T-helper 17 cell (primary cell): ENCODE measurements at places on chromosomes 2 and 18. TPM values are rescaled to one million over a fixed set of nuclear protein-coding genes. Genes with fewer than 3 reads are reported as not detected.

Gene SYT4
- total RNA-seq: 0.42 TPM

Gene BUB1
- total RNA-seq: 3.2 TPM

- DNase-seq: no peak
These were observed 46.7 kb downstream of the REEP1 start for GRCh38 chr2:86290596-86291327.

- DNase-seq: no peak
These were observed 1376.4 kb upstream of the CRIM1 start for GRCh38 chr2:34979148-34979547.

Gene EVA1A
- not detected for total RNA-seq

Gene RNF181
- 43.3 TPM for total RNA-seq

DNA sequence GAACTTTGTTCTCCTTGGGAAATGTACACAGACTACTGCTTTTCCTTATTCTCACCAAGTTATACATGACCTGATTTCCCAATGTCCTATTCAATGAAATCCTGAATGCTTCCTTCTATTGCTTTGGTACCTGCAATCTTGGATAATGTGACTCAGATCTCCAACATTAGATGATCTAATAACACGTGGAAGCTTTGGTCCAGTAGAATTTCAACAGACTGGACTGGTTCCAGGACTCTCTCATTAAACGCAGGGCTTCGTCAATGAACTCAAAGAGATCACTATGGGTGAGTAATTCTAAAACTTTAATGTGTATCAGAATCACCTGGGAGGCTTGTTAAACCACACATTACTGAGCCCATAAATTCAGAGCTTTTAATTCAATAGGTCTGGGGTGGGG is 413.6 kb upstream of the KCNH7 start:
- no peak for DNase-seq

Gene DPYSL5
- not detected for total RNA-seq

Gene C2orf15
- total RNA-seq: 2.4 TPM

DNA sequence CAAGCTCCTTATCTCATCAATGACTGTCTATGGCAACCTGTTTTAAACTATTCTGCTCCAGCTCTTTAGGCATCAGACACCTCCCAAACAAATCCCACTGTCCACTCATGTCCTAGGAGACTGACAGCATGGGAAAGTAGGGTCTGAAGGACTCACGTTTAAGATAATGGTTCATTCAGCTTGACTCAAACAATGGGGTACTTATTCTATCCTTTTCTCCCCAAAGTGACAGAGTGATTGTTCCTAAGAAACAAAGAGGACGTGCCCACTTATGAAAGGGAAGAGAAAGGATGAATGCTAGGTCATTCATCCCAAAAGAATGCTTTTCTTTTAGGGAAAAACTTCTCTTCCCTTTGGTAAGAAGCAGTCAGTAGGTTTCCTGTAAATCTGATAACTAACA is 41.9 kb downstream of the ALK start:
- no peak for DNase-seq

DNA sequence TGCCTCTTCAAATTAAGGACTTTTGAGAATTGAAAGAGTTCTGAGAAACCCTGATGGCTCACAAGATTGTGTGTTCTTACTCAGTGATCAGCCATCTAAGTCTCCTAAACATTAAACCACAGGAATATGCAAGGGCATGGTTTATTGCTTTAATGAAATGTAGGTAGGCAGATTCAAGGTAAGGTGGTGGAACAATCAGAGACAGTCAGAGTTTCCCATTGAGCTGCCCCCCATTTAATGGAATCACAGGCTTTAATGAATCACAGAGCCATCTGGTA is 107.8 kb upstream of the LRATD1 start:
- DNase-seq: no peak

Gene VPS54
- total RNA-seq: 10.6 TPM

GRCh38 chr2:240784629-240785423 is 35.2 kb downstream of the KIF1A start:
- no peak for DNase-seq

DNA sequence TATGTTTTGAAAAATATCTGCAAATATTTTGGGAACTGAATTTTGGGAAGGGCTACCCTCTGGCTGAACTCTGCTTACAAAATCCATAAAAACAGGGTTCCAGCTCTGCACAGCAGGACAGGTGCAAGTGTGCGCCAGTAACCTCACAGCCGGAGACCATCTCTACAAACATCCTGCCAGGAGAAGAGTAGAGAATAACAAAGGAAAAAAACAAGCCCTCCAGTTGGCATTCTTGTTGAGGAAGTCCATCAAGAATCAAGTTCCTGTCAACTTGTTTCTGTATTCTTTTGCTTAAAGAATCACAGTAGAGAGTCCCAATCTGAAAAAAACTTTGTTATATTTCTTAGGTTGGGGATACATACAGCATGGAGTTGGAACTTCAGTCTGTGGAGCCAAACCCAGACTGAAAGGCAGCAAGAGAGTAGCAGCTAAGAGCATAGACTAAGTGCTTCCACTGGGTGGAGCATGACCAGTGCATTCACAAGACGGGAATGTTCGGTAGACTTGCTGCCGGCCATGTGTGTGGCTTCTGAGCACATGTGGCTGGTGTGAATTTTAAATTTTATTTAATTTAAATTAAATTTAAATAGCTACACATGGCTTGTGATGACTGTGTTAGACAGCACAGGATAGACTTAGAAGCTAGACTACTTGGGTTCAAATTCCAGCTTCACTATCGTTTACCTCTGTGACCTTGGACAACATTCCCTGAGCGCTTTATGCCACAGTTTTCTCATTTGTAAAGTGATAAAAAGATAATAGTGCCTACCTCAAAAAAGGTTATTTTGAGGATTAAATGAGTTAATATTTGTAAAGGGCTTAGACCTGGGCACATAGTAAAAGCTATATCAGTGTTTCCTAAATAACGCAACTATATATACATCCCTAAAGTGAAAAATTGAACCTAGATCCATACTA is 41.9 kb downstream of the SPTBN1 start:
- no peak for DNase-seq

- no peak for DNase-seq
These were observed 37.9 kb downstream of the CREB1 start for GRCh38 chr2:207567671-207568070.

GRCh38 chr2:226208726-226209125 is 590.9 kb downstream of the IRS1 start:
- DNase-seq: no peak

DNA sequence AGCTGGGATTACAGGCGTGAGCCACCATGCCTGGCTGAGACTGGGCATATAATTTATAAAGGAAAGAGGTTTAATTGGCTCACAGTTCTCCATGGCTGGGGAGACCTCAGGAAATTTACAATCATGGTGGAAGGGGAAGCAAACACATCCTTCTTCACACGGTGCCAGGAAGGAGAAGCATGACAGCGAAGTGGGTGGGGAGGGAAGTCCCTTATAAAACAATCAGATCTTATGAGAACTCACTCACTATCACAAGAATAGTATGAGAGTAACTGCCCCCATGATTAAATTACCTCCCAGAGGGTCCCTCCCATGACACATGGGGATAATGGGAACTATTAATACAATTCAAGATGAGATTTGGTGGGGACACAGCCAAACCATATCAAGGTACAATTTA is 7.8 kb upstream of the LCLAT1 start:
- DNase-seq: no peak

GRCh38 chr18:78751664-78752063 is 228.0 kb upstream of the SALL3 start:
- no peak for DNase-seq

- no peak for DNase-seq
These were observed 122.1 kb downstream of the SH3BP4 start for GRCh38 chr2:235073868-235074413.

DNA sequence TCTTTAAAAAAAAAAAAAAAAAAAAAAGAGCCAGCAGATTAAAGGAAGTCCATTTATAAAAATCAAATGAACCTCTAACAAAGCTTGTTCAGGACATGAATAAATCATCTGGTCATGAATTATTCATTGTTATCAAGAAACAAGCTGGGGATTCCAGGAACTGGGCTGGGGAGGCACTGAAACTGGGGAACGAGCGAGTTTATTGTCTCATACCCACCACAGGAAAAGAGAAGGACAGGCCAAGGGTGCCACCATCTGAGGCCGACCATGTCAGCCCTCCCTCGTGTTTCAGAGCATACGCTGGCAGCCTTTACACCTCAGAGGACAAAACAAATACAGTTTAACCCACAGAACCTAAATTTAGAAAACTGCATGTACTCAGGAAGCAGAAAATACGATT is 164.2 kb downstream of the VWC2L start:
- no peak for DNase-seq

GRCh38 chr2:102033031-102033749 is 41.4 kb downstream of the IL1R2 start:
- no peak for DNase-seq

Gene SLC9A4
- 0.18 TPM for total RNA-seq

GRCh38 chr2:59752071-59752470 is 801.4 kb downstream of the BCL11A start:
- no peak for DNase-seq

DNA sequence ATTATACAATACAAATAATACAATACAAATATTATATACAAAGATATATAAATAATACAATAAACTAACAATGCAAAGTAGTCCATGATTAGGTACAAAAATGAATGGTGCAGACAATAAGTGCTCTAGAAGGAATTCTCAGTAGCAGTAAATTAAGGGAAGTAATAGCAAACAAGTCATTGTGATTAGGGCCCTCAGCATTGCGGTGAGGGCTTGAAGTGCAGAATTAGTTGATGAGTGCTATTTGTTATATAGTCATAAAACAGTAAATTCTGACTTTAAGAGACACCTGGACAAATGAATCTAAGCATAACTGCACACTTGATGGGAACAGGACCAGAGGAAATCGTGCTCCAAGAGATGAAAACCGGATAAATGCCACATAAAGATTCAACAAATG is 74.9 kb downstream of the ANKRD44 start:
- DNase-seq: no peak

GRCh38 chr2:228048838-228049490 is 132.5 kb downstream of the SPHKAP start:
- DNase-seq: no peak

Gene SLC40A1
- total RNA-seq: 92.7 TPM

DNA sequence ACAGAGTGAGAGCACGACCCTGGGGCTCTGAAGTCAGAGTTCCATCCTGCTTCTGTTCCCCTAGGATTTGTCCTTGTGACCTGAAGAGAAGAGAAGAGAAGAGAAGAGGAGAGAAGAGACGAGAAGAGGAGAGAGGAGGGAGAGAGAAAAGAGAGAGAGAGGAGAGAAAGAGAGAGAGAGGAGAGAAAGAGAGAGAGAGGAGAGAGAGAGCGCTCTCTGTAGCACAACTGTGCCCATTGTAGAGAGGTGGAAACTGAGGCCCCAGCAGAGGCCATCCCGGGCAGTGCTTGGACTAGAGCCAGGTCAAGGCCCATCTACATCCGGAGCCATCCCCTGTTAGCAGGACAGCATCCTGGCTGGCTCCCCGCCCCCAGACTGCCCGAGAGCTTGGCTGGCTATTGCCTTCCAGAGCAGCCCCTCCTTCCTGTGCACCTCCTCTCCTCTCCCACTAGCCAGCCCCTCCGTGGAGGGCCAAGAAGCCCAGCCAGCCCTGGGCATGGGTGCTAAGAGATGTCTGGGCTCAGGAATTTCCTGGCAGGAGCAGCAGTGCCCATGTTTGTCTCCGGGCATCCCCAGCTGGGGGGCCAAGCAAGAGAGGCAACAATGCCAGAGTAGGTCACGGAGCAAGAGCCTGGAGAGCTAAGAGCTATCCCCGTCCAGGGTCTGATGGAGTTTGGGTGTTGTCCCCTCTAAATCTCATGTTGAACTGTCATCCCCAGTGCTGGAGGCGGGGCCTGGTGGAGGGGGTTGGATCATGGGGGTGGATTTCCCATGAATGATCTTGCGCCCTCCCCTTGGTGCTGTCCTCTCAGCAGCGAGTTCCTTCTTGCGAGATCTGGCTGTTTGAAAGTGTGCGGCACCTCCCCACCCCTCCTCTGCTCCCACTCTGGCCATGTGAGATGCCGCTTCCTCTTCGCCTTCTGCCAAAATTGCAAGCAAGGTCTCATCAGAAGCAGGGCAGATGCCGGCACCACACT is 18.2 kb upstream of the GPR55 start:
- no peak for DNase-seq

DNA sequence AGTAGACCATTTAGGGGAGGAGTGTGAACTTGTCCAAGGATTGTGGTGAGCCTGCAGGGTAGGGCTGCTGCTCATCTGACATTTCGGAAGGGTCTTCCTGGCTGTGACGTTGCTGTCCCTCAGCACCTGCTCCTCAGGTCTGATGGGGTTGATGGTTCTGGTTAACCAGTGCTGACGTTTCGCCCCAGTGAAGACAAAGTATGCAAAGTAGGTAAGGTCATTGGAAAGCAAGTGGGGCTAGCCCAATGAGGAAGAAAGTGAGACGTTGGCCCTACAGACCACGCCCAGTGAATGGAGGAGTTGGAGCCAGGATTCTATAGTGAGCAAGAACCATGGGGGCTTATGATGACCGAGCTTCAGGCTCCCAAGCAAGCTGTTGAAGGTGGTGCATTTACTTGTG is 33.4 kb upstream of the ZNF396 start:
- no peak for DNase-seq

- no peak for DNase-seq
These were observed at the start of gene RNF152 for GRCh38 chr18:61892683-61893308. Gene RNF152, minus strand, starts transcription at chr18:61893007. Its CDS starts 76,544 bp downstream, at chr18:61816463.

Gene OR6B2
- total RNA-seq: not detected

GRCh38 chr2:143679617-143680016 is 550.4 kb downstream of the ARHGAP15 start:
- no peak for DNase-seq

DNA sequence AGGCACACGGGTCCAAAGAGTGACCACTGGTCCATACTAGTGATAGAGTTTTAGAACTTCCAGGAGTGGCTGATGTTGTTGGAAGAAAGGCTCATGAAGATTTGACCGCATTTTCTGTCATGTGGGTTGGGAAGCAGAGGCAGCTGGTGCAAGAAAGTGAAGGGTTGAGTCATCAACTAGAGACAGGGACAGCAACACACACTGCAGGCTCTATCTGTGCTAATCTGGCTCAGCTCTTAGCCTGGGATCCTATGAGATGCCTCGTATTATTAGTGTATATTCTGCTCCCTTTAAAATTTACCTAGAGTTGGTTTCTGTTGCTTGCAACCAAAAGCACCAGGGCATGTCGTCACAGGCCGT is 2.5 kb upstream of the SH3RF3 start:
- no peak for DNase-seq

Gene NTSR2
- total RNA-seq: not detected

DNA sequence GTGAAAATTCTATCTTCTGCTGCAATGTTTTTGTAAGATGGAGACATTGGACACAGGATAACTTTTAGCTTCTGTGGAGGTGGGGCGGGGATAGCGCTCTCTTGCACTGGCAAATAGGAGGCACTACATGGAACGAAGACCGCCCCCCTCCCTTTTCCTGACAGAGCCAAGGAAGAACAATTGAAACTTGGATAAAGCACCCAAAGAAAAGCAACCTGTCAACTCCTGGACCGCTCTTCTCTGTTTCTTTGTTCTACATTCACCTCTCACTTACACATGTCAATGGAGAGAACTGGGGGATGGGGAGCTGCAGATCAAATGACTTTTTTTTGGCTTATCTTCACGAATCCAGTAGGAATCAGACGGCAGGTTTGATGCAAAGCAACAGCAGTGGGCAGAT is 126.3 kb upstream of the CHAC2 start:
- no peak for DNase-seq
